ENCODE measurements at places on chromosomes 5 and 9.

DNA sequence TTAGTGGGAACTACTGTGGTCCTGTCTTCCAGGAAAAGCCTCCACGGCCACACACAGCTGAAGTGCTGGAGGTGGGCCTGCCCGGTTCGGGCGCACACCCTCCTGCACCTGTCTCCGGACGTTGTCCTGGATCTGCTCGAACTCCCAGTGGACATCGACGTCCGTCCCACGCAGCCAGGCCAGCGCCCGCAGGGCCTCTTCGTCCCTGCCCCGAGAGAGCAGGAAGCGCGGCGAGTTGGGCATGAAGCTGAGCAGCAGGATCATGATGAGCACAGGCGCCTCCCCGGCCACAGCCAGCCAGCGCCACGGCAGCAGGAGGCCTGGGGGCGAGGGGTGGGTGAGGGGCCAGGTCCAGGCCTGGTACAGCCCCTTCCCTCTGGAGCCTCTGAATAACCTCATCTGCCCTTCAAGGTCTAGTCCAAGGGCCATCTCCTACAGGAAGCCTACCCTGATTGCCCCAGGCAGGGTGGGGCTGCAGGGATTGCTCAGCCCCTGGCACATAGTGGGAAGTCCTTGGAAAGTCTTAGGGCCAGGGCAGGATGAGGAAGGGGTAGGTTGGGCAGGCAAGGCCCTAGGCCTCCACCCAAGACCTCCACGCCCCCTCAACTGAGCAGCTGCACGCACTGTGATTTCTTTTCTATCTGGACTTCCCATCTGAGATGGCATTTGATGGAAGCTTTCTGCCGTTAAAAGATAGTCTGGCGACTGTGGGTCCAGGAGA, 3.4 kb downstream of the SLC2A6 start:
- DNase-seq = no peak

- DNase-seq = no peak
These were observed 323.9 kb upstream of the PANK3 start for GRCh38 chr5:168903061-168903460.

GRCh38 chr5:112979723-112980122, 3.1 kb downstream of the DCP2 start:
- no peak for DNase-seq

DNA sequence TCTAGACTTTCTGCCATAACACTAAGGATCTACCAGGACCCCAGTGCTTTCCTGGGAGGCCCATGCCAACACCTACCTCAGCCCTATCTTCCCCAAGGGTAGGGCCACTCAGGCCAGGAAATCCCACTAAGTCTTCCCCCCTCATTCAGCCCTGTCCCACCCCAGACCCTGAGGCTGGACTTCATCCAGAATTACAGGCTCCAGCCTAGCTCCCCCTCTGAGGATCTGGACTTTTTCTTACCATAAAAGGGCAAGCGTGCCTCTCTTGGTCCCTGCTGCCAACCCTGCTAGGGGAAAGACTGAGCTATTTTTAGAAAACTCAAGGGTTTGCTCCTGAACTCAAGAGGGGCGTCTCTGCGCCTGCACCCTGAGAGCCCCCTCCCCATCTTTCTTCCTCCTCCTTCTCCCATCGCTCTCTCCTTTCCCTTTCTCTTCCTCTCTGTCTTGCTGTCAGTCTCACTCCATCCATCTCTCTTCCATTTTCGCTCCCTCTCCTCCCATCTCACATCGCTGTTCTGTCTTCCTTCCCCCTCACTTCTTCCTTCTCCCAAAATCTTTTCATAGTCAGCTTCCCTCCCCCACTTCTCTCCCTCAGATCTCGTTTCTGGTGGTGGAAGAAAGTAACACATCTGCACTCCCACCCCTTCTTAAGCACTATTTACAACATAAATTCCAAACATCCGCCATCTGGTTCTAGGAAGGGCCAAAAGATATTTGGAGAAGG, 38.1 kb upstream of the IL17B start:
- peak; percentile 73 for DNase-seq

DNA sequence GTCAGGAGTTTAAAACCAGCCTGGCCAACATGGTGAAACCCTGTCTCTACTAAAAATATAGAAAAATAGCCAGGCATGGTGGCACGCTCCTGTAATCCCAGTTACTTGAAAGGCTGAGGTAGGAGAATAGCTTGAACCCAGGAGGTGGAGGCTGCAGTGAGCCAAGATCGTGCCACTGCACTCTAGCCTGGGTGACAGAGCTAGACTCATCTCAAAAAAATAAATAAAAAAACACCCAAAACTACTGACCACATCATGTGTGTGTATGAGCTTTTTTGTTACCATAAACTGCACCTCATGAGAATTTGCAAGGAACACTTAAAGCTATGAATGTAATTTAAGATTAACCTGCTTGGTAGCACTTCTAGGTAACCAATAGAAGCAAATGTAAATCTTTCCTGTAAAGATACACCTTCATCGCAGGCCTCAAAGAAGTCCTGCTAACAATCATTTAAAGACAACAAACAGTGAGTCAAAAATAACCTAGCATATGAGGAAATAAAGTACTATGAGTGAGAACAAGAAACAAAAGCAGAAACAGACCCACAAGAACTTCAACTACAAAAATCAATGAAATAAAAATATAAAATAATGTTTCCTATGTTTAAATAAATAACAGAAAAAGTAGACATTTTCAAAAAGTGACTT, 13.0 kb downstream of the SLC38A9 start:
- DNase-seq = no peak

- no peak for DNase-seq
These were observed 213.8 kb downstream of the IRX1 start for GRCh38 chr5:3809455-3809854.

DNA sequence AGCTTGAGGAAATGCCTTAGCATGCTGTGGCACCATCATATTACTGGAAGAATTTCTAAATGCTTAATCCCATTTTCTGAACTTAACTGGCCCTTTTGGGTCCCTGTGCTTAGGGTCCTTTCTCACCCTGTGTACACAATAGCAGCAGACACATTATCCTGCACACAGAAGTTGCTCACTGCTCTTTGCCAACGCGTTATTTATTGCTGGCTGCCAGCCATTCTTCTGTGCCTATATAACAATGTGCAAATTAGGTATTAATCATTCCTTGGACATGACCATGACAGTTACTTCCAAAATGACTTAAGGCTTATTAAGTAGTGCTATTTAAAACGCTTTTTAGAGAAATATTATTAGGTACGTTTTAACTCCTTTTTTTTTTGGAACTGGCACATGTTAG, 134.7 kb downstream of the FBN2 start:
- no peak for DNase-seq

DNA sequence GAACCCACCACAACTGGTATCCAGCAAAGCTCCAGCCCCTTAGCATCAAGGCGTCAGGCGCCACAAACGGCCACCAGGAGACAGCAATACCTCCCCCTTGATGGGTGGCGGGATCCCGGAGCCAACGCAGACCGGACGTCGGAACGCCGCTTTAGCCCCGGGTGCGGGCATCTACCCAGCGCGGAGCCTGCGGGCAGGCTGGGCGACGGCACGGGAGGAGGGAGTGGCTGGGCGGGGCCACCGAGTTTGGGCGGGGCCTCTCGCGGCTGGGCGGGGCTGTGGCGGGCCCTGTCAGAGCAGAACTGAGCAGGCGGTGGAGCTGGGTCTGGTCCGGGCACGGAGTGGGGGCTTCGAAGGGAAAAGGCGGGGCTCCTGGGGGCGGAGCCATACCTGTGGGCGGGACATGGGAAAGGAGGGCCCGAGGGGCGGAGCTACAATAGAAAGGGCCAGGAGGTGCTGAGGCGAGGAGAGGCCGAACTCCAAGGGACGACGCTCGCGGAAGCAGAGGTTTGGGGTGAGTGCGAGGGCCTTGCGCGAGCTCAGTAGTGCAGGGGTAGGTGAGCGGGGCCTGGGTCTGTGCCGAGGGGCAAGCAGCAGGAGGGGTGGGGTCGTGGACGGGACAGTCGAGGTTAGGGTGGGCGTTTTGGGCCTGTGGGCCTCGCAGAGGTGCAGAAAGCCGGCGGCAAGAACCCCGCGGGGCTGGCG, 40.2 kb upstream of the GARNL3 start:
- peak; percentile 57 for DNase-seq

GRCh38 chr5:135830876-135831275, 3.6 kb upstream of the SLC25A48 start:
- no peak for DNase-seq

DNA sequence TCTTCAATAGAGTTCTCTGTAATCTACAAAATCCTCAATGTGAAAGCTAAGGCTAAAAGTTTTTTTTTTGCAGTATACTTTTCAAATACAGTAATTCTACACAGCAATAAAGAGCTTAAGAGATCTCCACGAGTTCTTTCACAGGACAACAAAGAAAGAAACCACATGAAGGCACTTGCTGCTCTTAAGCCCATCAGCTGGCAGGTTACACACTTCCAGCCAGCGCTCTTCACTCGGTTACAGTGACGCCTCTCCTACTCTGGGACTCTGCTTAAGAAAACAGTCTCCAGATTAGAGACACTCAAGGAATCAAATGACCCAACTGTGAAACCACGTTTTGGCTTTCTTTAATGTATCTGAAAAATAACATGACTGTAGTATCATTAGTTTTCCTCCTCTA, 85.0 kb downstream of the ROR2 start:
- DNase-seq = no peak

- DNase-seq = no peak
These were observed 36.3 kb upstream of the GFPT2 start for GRCh38 chr5:180389252-180390101.

DNA sequence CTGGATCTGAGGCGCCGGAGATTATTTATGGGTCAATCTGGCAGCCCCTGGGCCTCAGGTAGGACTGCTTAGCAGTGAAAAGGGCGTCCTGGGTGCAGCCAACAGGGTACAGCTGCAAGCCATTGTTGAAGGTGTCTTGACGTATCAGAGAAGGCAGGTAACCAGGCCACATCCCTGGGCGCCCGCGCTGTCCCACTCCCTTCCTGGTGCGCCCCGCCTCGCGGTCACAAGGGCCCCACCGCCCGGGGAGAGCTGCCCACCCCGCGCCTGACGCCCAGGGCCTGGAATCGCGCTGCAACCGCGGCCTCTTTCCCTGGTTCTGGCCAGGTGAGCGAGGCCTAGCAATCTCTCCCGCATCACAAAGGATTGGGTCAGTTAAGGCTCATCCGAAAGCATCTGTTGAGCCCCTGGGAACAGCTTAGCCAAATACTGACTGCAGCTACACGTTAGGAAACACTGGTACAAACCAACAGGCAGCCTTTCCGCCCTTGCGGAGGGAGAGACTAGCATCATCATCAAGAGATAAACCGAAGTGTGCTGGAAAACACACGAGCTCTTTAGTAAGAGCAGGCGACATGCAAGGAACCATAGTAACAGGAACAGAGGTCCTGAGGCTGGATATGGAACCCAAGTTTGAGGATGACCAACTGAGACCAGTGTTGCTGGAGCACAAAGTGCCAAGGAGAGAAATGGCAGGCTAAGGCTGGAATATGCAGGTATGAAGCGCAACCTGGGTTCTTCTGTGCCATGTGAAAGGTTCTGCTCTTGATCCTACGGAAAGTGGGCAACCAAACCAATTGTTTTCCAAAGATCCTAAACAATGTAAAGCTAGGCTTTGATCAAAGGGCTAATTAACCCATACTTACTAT, 3.6 kb downstream of the RPS23 start:
- no peak for DNase-seq

DNA sequence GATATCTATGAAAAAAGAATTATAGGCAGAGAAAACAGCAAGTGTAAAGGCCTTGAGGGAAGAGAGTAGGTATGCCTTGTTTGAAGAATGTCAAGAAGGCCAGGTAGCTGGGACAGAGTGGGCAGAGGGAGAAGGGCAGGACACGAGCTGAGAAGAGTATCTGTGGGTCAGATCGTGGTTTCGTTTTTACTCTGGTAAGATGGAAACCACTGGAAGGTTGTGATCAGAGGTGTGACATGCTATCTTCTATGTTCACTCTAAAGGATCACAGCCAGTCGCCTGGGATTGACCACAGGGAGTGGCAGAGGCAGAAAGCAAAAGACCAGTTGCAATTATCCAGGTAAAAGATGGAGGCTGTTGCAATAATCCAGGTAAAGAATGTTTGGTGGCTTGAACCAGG, 12.6 kb upstream of the ARHGAP26 start:
- no peak for DNase-seq

GRCh38 chr9:15332939-15333338, 25.9 kb upstream of the TTC39B start:
- no peak for DNase-seq

DNA sequence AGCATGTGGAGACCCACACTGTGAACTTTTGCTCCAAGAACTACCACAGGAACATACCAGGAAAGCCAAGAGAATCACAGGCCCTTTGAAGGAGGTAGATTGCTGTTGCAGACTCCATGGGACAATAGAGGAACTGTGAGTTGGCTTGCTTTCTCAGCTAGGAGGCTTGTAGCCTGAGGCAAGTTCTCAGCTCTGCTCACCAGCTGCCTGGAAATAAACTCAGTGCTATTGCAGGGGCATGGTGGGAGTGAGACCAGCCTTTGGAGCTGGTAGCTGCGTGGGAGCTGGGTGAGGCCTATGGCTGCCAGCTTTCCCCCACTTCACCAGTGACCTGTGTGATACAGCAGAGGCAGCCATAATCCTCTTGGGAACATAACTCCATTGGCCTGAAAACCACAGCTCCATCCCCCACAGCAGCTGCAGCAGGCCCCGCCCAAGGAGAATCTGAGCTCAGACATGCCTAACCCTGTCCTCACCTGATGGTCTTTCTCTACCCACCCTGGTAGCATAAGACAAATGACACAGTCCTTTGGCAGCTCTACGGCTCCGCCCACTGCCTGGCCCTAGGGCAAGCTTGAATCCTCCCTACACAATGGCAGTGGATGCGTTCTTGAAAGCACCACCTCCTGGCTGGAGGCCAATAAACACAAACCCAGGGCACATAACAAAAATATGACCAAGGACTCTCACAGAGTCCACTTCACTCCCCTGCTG, 389.5 kb downstream of the KIF4B start:
- DNase-seq = no peak

GRCh38 chr9:120583958-120584369, 4.0 kb upstream of the CDK5RAP2 start:
- DNase-seq = peak; percentile 30

DNA sequence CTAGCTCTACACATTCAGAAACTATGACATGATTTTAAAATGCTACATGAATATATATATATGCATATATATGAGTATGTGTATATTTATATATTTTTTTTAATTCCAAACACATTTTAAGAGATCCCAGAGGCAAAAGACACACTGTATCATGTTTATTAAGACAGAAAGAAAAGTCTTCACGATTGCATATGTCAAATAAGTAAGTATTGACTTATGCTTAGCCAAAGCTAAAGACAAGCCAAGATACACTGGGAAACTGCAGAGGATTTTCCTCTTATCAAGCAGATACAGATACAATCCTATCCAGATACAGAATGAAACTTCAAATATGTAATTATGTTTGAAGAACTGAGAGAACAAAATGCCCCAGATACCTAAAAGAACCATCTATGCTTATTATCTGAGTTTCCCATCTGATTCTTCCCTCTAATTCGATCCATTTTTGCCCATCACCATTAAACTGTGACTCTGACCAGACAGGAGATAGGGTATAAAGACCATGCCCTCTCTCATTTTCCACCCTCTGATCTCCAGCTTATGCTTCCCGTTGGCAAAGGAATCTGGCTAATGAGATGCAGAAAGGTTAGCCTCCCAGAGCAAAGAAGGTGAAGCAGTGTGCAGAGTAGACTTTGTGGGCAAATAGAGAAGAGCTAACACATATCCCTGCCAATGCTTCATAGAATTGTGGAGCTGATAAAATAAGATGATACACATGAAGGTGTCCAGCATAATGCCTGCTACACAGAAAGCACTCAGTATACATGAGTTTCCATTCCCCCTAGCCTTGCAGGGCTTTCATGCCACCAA, 131.0 kb upstream of the TARS1 start:
- no peak for DNase-seq
